ENCODE measurements at places on chromosomes 2 and 18.
A peak's percentile ranks its signal among the peaks of the same experiment; 100 is the strongest.

DNA sequence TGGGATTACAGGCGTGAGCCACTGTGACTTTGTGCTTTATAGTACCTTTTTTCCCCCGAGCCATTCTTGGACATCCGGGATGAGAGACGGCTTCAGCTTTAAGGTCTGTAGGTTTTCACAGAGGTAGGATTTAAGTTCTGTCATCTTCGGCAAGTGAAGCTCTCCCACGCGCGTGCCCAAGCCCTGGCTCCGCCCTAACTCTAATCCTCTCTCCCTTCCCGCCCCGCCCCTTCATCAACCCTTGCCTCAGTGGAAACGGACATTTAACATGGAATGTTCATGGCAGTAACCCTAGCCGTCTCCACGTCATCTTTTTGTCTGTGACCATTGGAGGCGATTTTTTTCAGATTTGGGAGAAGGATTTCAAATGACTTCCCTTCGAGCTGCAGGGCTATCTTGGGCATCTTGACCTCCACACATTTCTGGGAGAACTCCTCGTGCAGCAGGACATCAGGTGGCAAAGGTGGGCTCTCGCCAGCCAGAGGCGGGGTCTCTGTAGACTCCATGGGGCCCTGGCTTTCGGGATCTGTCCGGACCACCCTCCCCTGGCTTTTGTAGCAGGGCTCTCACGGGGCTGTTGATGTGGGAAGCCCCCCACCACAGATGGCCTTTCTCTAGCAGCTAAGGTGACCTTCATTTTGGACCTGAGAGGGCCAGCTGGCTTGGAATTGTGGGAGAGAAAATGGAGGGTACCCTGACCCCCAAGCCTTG lies 6.8 kb downstream of the COLEC11 start:
- DNase-seq, result no peak

DNA sequence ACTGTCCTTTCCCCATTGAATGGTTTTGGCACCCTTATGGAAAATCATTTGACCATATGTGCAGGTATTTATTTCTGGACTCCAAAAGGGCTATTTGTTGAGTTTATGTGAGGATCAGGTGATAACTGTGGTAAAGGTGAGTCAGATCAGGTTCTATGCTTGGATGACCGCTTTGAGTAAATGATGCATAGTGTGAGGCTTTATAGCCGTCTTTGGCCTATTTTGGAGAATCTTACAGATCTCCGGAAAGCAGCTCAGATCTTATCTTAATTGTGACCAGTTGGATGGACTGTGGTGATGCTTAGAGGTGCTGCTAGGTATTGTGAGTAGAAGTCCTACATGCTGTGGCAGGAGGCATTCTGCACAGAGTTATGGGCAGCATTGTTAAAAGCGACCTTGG lies 126.2 kb downstream of the METTL8 start:
- DNase-seq, result no peak

- DNase-seq, result no peak
These were observed 151.0 kb upstream of the BCL2L11 start for GRCh38 chr2:110969696-110970095.

- DNase-seq, result no peak
These were observed 4.3 kb upstream of the SPATS2L start for GRCh38 chr2:200301953-200302858.

- DNase-seq, result no peak
These were observed 59.5 kb downstream of the TMEM131 start for GRCh38 chr2:97936199-97936598.

DNA sequence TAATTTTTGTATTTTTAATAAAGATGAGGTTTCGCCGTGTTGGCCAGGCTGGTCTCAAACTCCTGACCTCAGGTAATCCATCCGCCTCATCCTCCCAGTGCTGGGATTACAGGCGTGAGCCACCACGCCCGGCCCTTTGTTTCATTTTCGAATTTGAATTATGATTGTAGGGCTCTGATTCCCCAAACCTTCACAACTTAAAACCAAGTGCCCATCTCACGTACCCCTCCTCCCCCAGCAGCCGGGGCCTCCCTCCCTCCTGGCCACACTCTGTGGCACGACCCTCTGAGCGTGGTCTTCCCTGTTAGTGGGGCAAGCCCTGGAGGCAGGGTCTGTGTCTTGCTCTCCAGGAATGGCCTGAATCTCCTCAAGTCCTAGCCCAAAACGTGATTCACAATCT lies 166.5 kb downstream of the ASB1 start:
- no peak for DNase-seq

DNA sequence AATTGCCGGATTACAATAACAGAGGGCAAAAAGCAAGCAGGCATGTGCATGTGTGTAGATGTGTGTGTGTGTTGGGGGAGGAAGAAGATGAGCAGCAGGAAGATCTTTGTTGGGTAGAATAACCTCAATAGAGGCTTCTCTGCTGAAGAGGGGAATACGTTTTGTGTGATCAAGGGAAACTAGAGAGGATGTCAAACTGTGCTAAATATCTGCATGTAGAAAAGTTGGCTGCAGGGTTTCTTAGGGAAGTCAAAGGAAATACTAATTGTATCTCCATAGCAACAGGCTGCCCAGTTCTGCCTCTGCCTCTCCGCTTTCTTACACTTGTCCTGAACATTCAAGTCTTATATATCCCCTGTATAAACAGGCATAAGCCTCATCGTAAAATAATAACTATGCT lies 190.1 kb upstream of the RND3 start:
- DNase-seq, result no peak

- DNase-seq, result no peak
These were observed 1626.3 kb upstream of the CELF4 start for GRCh38 chr18:39191931-39192330.

- DNase-seq, result peak; percentile 84
These were observed 12.7 kb upstream of the FHOD3 start for GRCh38 chr18:36284671-36285295.

DNA sequence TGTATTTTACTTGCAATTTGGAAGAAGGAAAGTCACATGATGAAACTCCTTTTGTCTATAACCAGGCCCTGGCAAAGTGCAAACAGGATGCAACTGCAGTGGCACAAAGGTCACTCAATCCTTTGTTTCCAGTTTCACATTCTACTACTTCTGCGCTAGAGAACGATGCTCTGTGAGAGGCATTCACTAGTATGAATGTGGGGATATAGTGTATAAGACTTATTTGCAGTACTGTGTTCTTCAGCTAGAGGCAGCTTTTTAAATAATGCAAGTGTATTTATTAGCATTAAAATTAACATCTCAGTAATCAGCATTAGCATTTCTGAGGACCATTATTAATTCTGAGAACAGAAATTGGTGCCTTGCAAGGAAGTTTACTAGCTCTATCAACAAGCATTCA lies 68.9 kb downstream of the PRPF40A start:
- no peak for DNase-seq

GRCh38 chr18:35362531-35362930 lies 14.6 kb downstream of the ZNF396 start:
- no peak for DNase-seq

DNA sequence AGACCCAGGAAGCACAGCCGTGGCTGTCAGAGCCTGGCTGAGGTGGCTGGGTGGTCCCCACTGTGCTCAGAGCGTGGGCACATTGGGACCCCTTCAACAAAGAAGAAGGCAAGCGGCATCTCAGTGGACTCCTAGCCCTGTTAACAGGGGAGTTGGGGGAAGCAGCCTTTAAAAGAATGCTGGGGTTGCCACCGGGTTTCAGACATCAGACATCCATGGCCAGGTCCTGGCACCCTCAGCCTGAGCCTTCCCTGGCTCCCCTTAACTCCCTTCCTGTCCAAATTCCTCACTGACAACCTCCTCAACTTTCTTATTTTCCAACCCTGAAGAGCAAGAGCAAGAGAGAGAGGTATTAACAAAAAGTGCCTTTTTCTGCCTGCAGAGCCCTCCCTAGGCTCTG lies 24.8 kb upstream of the GNAL start:
- DNase-seq, result no peak

DNA sequence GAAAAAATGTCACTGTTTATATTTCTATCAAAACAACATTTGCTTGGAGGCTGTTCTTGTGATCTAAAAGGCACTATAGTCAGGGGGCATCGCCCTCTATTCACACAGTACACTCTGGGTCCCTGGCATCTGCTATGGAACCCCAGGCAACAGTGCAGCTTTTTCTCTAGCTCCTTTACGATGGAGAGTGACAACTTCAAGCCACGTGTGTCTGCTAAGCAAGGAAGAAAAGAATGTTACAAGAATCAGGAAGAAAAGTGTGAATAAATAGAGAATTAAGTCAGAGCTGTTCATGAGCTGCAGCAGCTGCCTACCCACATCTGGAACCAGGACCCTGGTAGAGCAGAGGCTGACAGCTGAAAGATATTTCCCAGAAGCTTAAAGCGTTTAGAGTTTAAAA lies 11.2 kb downstream of the RND3 start:
- no peak for DNase-seq

DNA sequence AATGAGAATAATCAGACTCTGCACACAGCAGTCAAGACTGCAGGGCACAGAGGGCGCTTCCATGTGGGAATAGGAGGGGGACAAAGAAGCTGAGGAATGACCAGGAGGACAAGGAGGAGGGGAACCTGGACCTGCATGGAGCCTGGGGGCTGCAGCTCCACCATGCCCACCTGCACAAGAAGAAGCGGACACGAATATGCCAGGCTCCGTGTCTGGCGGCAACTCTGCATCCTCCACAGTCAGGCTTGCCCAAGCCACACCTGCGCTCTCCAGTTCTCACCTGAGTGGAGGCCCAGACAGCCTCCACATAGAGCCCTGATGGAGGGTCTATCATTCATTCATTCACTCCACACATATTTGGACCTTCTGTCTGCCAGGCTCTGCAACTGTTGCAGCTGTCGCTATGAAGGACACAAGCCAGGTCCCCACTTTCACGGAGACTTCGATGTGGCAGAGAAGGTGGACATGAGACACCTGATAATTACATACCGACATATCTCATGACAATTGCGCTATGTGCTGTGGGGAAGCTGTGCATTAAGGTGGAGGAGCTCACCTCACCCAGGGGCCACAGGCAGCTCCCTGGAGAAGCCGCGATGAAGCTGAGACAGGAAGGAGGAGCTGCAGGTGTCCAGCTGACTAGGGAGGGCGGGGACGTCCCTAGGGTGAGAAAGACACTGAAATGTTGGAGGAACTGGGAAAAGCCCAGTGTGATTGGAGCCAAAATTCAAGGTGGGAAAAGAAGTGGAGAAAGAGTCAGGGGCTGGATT lies 159.2 kb downstream of the INHBB start:
- DNase-seq, result no peak

- DNase-seq, result no peak
These were observed 108.6 kb upstream of the REV1 start for GRCh38 chr2:99598441-99598840.

- no peak for DNase-seq
These were observed 223.7 kb upstream of the SMAD7 start for GRCh38 chr18:49174478-49174877.

GRCh38 chr18:75244351-75245313 lies 34.0 kb downstream of the TSHZ1 start:
- no peak for DNase-seq

DNA sequence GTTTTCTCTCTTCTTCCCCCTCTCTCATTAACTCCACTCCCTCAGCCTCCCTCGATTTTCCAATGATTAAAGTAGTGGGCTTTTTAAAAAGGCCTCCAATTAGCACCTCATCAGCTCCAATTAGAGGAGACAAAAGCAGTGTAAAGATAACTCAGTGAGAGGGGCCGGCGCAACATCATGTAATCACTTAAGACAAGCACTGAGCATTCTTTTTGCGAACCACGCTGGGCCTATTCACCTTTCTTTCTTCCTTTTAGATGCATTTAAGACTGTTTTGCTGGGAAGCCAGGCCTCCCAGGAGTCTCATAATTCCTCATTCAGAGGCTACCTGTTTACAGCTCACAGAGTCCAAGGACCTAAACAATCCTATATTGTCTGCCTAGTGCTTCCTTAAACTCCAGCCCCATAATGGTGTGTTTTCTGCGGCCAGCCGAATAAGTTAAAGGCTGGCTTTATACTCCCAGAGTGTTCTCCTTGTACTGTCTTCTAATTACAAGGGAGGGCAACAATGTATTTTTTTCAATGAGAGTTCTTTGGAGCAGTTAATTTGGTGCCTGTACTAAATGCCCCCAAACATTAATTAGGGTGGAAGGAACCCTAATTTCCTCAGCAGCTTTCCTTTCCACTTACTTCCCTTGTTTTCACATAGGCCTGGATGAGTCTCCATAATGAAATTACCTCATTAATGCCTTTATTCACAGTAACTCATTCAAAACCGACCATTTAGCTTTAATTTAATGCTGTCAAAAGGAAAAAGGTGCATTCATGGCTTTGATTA lies 28.0 kb upstream of the LMAN1 start:
- DNase-seq, result no peak

- no peak for DNase-seq
These were observed 20.1 kb upstream of the SCN1A start for GRCh38 chr2:166147883-166148282.

DNA sequence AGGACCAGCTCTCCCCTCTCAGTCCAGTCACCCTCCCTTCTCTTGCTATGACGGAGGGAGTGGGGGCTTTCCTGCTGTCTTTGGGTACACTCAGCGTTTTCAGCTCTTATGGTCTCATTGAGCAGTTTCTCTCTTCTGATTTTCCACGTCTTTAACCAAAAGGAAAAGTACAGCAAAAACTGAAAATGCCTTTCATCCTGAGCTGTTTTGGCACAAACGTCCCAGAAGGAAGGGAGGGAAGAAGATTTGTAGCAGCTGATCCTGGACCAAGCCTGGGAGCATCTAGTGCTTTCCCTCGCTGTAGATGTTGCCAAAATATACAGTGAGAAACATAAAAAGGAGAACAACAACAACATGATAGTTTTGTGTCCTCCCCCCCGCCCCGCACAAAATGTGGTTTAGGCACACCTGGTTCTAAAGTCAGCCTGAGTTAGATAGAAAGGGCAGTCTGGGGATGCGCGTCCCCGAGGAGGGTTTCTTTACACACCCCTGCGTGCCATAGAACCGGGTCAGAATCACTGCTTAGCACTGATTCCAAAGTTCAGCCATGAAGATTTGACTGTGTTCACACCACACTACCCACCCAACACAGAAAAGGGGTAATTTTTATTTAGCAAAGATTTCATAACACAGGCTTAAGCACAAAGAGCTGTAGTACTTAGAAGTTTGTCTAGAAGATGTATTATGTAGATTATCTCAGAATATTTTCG lies 53.4 kb downstream of the SLC40A1 start:
- no peak for DNase-seq

DNA sequence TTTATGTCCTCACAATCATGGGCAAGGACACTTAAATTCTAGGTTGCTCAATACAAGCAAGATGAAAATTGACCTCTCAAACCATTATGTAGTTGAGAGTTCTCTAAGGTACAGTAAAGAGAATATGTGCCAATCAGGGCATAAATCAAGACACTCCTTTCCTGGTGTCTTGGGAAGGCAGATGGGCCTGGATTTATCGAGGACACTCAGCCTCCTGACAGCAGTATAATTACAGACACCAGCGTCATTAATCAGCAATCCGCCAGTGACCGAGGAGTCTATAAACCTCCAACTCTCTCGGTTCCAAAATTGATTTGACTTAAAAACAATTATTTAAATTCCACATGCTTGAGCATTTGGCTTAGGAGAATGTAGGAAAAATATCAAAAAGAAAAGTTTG lies 75.7 kb upstream of the DAPL1 start:
- no peak for DNase-seq

Measured in stomach (tissue), 19 donors.